ENCODE measurements at places on chromosomes 7 and 10.

DNA sequence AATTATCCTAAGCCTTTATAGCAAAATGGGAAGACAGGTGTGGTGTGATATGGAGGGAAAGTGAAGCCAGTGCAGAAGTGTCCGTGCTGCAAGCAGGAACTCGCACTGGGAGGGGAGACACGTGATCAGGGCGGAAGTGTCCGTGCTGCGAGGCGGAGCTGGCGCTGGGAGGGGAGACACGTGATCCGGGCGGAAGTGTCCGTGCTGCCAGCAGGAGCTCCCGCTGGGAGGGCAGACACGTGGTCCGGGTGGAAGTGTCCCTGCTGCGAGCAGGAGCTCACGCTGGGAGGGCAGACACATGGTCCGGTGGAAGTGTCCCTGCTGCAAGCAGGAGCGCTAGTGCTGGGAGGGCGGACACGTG is 40.5 kb upstream of the PRKAR1B start:
- DNase-seq = no peak

DNA sequence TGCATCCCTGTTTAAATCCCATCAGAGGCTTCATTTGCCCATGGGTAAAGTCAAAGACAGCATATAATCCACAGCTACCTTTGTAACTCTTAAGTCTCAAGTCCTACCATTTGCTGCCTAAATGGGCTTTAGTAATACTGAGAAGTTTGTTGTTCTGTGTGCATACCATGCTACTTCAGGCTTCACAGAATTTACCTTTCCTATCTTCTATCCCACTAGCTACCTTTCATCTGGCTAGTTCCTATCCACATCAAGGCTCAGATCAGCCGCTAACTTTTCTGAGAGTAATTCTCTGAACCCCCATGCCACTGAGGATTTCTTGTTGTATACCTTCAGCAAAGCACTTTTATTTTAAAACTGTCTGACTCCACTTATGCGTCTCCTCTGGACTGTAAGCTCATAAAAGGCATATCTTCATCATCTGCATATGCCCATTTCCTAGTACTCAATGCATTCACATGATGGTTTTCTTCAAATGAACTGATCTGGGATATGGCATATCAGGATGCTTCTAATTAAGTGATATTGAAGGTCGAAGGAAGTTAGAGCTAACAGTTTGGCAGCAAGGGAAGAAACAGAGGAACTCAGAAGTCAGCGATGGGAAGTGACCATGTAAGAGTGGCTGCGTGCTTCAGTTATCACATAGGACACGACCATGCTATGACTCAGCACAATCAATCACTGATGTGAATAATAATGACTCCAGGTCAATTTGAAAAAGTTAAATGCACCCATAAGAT is 283.9 kb upstream of the DKK1 start:
- DNase-seq = no peak

DNA sequence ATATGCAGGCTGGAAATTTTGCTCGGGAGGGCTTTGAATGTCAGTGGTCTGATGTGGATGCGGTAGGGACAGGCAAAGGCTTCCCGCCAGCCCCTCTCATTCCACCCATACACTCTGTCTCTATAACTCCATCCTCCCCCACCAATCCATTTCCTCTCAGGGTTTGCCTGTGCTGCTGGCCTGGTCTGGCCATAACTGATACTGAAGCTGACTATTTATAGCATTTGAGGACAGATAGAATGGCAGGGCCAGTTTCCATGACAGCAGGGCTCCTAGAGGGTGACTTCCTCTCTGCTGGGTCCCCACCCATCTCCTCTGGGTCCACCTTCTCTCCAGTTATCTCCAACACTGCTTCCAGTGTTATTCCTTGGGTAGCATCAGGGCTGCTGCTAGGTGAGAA is 6.6 kb upstream of the PDLIM1 start:
- DNase-seq = no peak

DNA sequence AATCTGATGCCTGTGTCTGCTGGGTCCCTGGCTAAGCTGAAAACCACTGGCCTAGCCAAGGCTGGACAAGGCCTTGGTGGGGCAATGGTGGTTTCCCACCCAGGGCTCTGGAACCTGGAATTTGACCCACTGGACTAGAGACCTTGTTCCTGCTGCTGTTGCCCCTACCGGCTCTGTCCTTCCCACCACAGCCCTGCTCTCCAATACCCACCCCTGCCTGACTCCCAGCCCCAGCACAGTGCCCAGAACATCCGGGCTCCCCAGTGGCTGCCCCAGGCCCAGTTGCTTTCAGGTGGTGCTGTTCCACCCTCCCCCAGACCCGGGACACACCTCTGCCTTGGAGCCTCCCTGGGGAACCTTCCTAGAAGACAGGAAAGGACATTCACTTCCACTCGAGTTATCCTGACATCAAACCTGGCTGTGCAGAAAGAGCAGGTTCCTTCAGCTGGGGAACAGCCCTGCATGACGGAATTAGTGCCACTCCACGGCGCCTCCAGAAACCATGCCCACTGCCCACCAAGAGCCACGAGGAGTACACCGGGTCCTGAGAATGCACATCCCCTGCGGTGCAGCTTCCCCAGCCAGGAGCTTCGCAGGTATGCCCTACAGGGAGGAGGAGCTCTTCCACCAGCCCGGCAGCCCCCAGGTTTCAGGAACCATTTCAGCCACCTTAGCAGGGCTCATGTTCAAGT is 152.8 kb downstream of the OAT start:
- DNase-seq = no peak

GRCh38 chr7:81013083-81013817 is 94.4 kb upstream of the SEMA3C start:
- DNase-seq = peak; percentile 58

GRCh38 chr10:29327746-29328102 is 38.9 kb downstream of the LYZL1 start:
- DNase-seq = no peak
